ENCODE measurements at places on chromosomes 3 and 15. TPM values are rescaled to one million over a fixed set of nuclear protein-coding genes. Genes with fewer than 3 reads are reported as not detected.

The FES gene
- 12.9 TPM for total RNA-seq

The RAB5A gene
- 48.1 TPM for total RNA-seq

The OXTR gene
- total RNA-seq, result 0.46 TPM

The LSMEM2 gene
- total RNA-seq, result not detected

The P2RY13 gene
- not detected for total RNA-seq

The XPC gene
- 39.3 TPM for total RNA-seq

The ZNF717 gene
- 13.8 TPM for total RNA-seq

The RBM6 gene
- total RNA-seq, result 108 TPM

The ROPN1 gene
- not detected for total RNA-seq

The FILIP1L gene
- total RNA-seq, result 0.34 TPM

The RTP1 gene
- total RNA-seq, result not detected

The TXNRD3 gene
- 1.0 TPM for total RNA-seq

The GFM1 gene
- 34.1 TPM for total RNA-seq

The SCG3 gene
- not detected for total RNA-seq

The IMPG2 gene
- 0.58 TPM for total RNA-seq

The MFSD1 gene
- total RNA-seq, result 28.0 TPM

The ITPKA gene
- 0.33 TPM for total RNA-seq

The FBLN2 gene
- total RNA-seq, result not detected

The ROPN1B gene
- total RNA-seq, result not detected

The BCHE gene
- not detected for total RNA-seq

The CGNL1 gene
- not detected for total RNA-seq

The AVEN gene
- total RNA-seq, result 11.6 TPM

The ANKUB1 gene
- not detected for total RNA-seq

The B3GNT5 gene
- total RNA-seq, result 0.25 TPM

All from activated naive CD4-positive, alpha-beta T cell treated with anti-CD3 and anti-CD28 coated beads, Interleukin-2, amount 10 ng/mL, durations not matched to agents 5 hours and 36 hours (primary cell).